ENCODE measurements at places on chromosomes 11 and 22.

DNA sequence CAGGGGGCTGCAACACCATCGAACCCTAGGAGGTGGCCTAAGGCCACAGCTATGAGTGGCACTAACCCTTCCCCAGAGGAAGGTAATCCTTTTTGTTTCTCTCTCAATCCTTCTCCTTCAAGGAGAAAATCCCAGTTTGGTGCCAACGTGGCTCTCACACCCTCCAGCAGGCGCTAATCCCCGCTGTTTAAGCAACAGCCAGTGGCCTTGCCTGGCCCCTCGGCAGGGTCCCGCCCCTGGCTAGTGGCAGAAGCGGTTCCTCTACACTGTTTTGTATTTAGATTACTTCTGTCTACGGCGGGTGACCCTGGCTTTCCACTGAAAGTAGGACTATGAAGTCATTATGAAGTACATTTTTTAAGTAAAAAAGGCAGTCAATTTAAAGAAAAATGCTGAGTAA is 15.5 kb downstream of the GNAZ start:
- DNase-seq = no peak
- peaks cover 4% of the 10 kb centered on the region for H3K27me3 ChIP-seq
- H3K4me1 ChIP-seq = peaks cover 11% of the 10 kb centered on the region
- H3K27ac ChIP-seq = no peak overlapping the region
- no peak overlapping the region for H3K4me3 ChIP-seq
- H3K36me3 ChIP-seq = no peaks in the 10 kb centered on the region

DNA sequence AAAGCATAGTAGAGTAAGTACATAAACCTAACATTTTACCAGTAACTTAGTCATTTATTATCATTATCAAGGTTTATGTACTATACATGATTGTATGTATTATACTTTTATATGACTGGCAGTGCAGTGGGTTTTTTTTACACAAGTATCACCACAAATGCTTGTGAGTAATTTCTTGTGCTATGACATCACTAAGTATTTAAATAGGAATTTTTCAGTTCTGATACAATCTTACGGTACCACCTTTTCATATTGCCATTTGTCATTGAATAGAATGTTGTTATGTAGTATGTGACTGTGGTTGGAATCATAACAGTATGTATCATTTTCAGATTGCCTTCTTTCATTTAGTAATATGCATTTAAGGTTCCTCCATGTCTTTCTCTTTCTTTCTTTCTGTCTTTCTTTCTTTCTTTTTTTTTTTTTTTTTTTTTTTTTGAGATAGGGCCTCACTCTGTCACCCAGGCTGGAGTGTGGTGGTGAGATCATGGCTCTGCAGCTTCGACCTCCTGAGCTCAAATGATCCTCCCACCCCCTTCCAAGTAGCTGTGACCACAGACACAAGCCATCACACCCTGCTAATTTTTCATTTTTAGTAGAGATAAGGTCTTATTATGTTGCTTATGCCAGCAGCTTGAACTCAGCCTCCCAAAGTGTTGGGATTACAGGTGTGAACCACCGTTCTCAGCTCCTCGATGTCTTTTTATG is 18.6 kb downstream of the ATM start:
- peaks cover 85% of the 10 kb centered on the region for H3K4me1 ChIP-seq
- H3K36me3 ChIP-seq = peaks cover 40% of the 10 kb centered on the region

DNA sequence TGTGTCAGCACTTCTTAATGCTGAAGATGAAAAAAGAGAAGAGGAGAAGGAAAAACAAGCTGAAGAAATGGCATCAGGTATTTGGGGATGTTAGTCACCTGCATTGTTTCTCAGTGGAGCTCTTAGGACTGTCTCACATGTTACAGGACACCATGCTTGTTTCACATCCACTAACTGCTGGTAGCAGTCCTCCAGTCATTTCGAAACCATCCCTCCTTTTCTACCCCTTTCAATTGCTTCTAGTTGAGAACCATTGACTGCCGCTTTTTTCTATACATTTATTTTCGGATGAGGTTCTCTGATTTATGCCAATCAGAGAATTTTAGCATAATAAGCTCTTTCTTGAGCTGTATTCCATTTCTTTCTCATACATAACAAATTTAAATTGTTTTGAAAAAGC is 21.5 kb downstream of the BIRC2 start:
- DNase-seq = no peak
- H3K4me3 ChIP-seq = no peak overlapping the region
- H3K27me3 ChIP-seq = no peaks in the 10 kb centered on the region
- H3K36me3 ChIP-seq = peaks cover 49% of the 10 kb centered on the region
- H3K4me1 ChIP-seq = peaks cover 29% of the 10 kb centered on the region
- no peak overlapping the region for H3K27ac ChIP-seq

DNA sequence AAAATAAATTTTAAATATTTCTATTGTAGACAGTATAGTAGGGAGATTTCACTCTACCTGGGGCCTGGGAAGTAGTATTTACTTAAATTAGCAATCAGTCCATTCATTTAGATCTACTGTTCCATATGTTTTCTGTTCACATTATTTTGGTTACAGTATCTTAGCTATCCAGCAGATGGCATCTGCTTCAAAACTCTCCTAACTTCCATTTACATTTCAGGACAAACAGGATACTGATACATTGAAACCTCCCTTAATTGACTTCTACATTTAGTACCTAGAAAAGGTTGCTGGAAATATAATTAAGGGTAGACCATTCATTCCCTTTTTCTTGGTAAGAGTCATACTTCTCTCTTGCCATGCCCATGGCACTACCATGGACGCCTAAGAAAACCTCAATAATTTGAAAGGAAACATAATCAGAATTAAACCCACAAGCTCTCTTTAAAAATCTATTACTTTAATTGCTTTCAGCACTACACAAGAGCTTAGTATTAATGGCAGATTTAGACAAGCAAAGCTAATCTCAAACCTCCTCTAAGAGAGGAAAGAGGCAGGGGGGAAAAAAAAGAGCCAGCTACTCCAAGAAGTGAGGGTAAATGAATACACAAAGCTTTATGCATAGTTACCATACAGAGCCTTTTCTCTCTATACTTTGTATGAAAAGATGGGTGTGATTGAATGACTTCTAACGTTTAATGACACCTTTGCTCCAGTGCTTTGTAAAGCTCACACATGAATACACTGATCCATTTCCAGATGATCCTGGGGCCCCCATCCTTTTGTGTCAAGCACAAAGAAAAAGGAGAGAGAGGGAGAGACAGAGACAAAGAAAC is 131.2 kb upstream of the MTMR2 start:
- peaks cover 80% of the 10 kb centered on the region for H3K4me1 ChIP-seq
- no peak for DNase-seq
- no peak overlapping the region for H3K4me3 ChIP-seq
- H3K27ac ChIP-seq = peak overlapping the region; percentile 76
- H3K27me3 ChIP-seq = no peaks in the 10 kb centered on the region

DNA sequence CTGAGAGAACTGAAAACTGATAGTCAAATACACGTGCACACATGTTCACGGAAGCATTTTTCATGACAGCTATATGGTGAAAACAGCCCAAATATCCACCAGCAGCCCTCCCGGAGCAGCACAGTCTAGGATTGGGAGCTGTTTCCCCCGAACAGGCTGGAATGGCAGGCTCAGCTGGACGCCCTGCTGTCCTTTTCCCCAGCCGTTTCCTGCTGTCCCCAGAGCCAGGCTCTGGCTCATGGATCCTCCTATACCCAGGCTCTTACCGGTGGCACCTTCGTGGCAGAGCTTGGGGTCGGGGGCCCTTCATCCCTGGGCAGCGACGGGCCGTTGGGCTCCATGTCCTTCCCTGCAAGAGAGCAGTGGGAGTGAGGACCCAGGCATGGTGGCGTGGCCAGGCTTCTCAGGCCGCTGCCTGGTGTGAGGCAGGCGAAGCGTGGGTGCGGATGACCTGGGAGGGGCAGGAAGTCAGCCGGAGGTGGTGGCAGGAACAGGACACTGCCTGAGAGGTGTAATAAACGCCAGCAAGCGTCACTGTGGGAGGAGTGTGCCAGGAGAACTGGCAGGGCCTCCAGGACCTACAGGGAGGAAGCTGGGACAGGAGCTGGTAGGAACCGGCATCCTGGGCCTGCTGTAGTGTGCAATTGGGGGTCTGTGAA is 38.8 kb downstream of the OSBPL5 start:
- H3K4me3 ChIP-seq = no peak overlapping the region
- H3K27me3 ChIP-seq = no peaks in the 10 kb centered on the region
- no peak overlapping the region for H3K27ac ChIP-seq

GRCh38 chr11:47394322-47395222 is 13.8 kb upstream of the SLC39A13 start:
- peaks cover 41% of the 10 kb centered on the region for H3K4me1 ChIP-seq
- H3K27me3 ChIP-seq = no peaks in the 10 kb centered on the region
- peak; percentile 66 for DNase-seq
- peak overlapping the region; percentile 83 for H3K27ac ChIP-seq
- H3K4me3 ChIP-seq = peak overlapping the region; percentile 55
